Bronchial epithelial cell (primary cell): ENCODE measurements at places on chromosomes 5 and 9. TPM values are rescaled to one million over a fixed set of nuclear protein-coding genes. Genes with fewer than 3 reads are reported as not detected.

Gene OBP2B
- not detected in 2 replicates for total RNA-seq

GRCh38 chr9:8254541-8254940, 455.0 kb upstream of the DMAC1 start:
- DNase-seq, result no peak

- no peak for DNase-seq
Measured at GRCh38 chr9:131700765-131701435, 39.0 kb downstream of the RAPGEF1 start.

DNA sequence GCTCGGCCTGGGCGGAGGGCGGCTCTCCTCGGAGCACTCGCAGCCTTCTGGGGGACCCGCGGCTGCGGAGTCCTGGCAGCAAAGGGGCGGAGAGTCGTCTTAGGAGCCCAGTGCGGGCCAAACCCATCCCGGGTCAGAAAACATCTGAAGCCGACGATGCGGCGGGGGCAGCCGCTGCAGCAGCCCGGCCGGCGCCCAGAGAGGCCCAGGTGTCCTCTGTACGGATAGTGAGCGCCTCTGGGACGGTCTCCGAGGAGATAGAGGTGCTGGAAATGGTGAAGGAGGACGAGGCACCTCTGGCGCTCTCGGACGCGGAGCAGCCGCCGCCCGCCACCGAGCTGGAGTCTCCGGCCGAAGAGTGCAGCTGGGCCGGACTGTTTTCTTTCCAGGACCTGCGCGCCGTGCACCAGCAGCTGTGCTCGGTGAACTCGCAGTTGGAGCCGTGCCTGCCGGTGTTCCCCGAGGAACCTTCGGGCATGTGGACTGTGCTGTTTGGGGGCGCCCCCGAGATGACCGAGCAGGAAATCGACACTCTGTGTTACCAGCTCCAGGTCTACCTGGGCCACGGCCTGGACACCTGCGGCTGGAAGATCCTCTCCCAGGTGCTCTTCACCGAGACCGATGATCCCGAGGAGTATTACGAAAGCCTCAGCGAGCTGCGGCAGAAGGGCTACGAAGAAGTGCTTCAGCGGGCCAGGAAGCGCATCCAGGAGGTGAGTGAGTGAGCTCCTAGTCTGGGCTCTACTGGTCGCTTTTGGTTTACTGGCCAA, 1.2 kb downstream of the JMY start:
- peak; percentile 66 for DNase-seq
